ENCODE measurements at places on chromosomes 3 and 15.

DNA sequence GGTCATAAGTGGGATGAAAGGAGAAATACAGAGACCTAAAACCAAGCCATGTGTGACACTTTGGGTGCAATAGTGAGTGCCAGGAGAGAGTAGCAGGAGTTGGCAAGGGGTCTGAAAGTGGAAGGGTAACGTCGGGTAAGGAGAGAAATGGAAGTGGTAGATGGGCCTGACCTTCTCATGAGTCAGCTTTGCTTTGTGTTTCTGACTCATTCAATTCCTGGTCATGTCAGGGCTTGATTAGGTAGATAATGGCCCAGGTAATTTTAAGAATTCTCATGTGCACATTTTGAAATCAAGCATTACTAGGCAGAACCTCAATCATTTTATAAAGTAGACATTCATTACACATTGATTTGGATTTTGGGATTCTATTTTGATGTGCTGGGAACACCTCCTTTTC is 262.5 kb downstream of the SOX2 start:
- no peak for DNase-seq

- DNase-seq: peak; percentile 88
These were observed 1.4 kb downstream of the POLR2H start for GRCh38 chr3:184362668-184363546.

DNA sequence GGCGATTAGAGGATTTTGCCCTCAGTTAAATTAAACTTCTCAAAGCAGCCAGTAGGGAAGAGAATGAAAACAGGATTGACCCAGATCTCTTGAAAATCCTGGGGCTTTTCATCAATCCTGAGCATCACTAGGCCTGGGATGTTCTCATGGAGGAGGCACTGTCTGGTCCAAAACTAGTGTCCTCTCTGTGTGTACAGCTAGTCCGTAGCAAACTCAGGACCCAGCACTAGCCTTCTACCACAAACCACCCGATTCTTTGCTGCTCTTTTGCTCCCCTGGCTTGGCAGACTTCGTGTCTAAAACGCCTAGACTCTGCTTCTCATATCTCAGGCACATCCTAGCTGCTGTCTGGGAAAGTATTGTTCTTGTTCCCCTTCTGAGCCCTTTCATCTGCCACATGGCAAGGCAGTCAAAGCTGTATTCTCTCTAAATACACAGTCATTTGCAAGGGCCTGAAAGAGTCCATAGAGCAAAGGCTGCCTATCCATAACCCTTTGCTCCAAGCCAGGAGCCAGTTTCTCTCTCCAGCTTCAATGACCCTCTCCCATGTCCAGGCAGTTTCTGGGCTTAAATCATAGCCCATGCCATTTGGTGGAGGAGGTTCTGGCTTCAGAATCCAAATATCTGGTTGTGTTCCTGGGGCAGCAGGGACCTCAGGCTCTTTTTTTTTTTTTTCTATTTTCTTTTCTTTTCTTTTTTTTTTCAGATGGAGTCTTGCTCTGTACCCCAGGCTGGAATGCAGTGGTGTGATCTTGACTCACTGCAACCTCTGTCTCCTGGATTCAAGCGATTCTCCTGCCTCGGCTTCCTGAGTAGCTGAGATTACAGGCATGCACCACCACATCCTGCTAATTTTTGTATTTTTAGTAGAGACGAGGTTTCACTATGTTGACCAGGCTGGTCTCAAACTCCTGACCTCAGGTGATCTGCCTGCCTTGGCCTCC is 52.4 kb downstream of the CDC25A start:
- no peak for DNase-seq

GRCh38 chr3:150602426-150603152 is 532 bp upstream of the SELENOT start:
- DNase-seq: no peak

DNA sequence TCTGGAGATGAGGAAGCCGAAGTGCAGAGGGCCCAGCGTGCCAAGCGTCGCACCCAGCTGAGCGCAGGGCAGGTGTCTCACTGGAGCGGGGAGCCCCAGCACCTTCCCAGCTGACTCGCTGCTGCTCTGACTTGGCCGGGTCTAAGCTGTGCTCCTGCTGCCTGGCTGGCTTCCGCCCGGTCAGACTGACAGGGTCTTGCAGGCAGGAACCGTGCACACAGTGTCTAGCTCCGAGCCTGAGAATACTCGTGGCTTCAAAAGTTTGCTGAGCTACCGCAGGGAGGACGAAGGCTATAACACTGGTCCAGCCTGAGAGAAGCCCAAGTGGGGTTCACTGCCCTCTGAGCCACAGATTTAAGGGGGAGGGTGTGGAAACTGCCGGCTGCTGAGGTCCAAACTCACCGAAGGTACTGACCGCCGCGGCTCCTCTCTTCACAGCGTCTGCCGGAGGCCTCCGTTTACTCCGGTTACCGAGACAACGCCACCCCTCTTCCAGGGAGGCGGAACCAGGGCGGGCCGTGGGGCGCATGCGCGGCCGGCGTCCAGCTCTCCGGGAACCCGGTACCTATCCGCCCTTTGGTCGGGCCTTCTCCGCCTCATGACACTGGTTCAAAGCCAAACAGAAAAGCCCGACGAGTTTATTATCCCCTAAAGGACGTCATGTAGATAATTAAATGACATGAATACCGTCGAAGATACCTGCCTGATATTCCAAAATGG is at the start of gene CFAP44:
CFAP44 (minus strand) TSS at position 443 of the 720 bp plus-strand sequence. CDS start 7,829 bp downstream, outside the sequence.
- peak; percentile 65 for DNase-seq

DNA sequence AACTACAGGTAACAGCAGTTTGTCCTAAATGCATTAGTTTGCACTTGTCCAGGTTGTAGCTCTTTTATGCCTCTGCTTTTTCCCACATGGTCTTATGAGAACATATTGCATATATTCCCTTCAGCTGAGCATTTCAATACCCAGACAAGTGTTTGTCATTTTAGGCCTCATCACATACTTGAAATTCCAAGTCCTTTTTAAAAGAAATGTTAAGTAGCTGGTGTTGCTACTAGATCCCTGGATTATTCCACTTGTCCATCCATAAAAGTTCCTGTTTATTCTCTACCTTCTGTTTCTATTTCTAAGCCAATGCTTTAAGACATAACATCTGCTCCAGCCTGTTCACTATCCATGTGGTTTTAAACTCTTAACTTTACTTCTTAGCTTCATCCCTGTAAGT is 128.4 kb downstream of the NECTIN3 start:
- no peak for DNase-seq

- no peak for DNase-seq
These were observed 3.5 kb downstream of the PLSCR2 start for GRCh38 chr3:146465693-146466465.

GRCh38 chr3:27720899-27721716 is 1.0 kb downstream of the EOMES start:
- no peak for DNase-seq

GRCh38 chr3:133463347-133463860 is 63.5 kb downstream of the BFSP2 start:
- DNase-seq: no peak

- no peak for DNase-seq
These were observed 4.1 kb downstream of the EFCAB12 start for GRCh38 chr3:129424185-129424841.

GRCh38 chr3:189871418-189871817 is 240.2 kb downstream of the TP63 start:
- DNase-seq: no peak

GRCh38 chr3:196287090-196287439 is 461 bp downstream of the PCYT1A start:
- DNase-seq: no peak

DNA sequence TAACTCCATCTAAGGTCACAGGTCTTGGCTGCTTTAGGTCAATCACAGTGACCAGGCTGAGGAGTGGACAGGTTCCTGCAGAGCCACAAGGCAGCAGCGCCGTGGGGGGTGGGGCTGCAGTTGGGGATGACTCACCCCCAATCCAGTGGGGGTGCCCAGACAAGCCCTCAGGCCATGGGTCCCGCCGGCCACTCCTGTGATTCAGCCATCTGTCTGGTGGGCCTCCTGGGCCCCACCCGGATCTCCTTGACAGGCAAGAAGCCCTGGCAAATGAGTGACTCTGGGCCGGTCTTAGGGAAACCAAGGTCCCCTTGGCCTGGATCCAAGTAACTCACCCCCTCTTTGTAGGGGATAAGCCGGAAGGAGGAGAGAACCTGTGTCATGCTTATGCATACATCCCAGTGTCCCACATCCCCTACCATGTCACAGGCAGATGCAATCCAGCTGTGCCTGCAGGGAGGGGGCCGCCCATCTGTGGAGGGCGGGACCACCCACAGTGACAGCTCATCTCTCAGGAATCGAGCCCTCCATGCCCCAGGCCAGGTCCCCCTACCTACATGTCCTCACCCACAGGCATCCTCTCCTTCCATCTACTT is 495 bp upstream of the COL7A1 start:
- DNase-seq: no peak

GRCh38 chr3:58526515-58526957 is 10.5 kb downstream of the ACOX2 start:
- DNase-seq: no peak

- no peak for DNase-seq
These were observed 120.0 kb downstream of the SLCO3A1 start for GRCh38 chr15:91973481-91973880.
